ENCODE measurements at places on chromosomes 3 and 15.

DNA sequence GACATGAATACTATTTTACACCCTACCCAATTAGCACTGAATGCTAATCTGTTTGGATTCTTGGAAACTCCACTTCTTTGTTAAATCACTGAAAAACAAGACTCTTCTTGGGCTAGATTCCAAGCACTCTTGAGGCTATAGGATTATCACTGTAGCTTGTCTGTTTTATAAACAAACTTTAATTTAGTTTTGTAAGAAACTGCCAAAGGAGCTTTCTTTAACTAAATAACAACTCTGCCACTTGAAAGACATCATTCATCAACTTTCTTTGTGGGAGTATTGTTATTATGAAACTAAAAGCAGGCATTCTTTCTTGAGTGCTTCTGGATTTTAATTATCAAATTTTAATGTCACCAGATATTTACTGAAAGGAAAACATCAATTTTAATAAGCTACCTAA is 24.1 kb downstream of the CBLB start:
- no peak for DNase-seq

GRCh38 chr3:131591394-131592014 is 88.7 kb upstream of the MRPL3 start:
- DNase-seq, result no peak

DNA sequence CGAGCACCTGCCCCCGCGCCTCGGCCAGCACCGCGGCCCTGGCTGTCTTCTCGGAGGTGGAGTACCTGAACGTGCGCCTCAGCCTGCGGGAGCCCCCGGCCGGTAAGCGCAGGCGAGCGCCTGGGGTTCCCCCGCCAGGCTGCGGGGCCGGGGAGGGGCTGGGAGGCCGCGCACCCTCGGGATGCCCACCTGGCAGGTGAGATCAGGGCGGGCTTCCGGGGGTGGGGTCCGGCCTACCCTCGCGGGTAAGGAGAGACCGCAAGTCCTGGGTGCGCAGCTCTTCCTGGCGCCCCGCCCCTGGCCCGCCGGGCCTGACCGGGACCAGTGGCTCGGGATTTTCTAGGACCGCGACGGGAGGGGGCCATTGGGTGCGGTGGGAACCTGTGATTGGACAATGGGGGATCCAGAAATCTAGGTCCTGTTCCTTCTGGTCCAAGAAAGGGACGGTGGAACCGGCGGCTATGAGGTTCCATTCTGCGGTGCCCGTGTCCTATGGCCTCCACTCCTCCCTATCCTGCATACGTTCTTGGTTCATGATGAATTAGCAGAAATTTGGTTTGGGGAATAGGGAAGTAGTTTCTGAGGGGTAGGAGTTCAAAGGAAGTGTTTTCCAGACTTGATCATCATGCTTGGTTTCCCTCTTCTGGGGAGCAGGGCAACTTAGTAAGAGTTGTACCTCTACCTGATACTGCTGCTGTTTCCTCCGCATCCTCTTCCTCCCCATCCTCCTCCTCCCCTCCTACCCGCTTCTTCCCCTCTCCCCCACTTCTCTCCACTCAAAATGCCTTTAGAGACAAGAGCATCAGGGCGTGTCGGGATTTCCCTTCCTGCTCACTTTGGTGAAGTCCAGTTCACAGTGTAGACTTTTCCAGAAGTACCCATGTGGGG is 808 bp downstream of the ARRDC4 start:
- DNase-seq, result no peak

DNA sequence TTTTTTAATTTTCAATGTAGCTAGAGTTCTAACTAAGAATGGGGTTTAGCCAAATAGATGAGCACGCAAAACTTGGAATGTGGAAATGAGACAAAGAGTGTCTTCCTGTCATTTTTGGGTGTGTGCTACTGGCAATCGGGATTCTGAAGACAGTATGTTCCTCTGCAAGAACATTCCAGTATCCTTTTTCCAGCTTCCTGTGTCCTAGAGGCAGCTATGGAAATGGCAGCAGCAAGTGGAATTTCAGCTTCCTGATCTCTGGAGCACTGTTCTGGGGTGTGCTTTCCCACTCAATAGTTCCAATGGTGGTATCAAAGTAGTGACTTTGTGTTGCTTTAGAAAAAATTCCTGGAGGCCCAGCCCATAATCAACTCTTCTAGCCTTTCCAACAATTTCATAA is 642.9 kb upstream of the KCNMB2 start:
- no peak for DNase-seq

GRCh38 chr3:112013784-112014143 is 15.0 kb downstream of the TAGLN3 start:
- DNase-seq, result no peak

GRCh38 chr15:49669288-49669687 is 48.4 kb downstream of the DTWD1 start:
- DNase-seq, result no peak

- DNase-seq, result no peak
Observed at GRCh38 chr15:22949074-22949547, 31.1 kb downstream of the CYFIP1 start.

DNA sequence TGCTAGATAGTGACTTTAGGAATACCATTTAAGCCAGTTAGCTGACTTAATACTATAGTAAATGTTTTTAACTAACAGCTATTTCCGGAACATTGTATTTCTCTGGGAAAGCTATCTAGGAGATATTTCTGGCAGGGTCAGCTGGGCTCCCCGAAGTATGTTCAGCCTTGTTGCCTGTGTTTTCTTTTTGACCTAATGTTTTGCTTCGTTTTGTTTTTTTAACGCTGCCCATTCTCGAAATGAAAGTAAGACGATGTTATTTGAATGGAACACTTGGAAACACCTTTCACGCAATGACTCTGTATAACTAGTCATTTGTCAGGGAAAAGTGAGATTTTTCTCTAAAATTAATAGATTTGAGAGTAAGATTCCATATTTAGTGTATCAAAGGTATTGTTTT is 702.9 kb upstream of the NAALADL2 start:
- no peak for DNase-seq

GRCh38 chr3:136171097-136171542 is 25.0 kb downstream of the MSL2 start:
- DNase-seq, result no peak

GRCh38 chr3:166201476-166201875 is 364.3 kb upstream of the BCHE start:
- no peak for DNase-seq
